ENCODE measurements at places on chromosomes 4 and X.
A peak's percentile ranks its signal among the peaks of the same experiment; 100 is the strongest.

- no peak for DNase-seq
These were observed 220.6 kb upstream of the S100G start for GRCh38 chrX:16429406-16429805.

DNA sequence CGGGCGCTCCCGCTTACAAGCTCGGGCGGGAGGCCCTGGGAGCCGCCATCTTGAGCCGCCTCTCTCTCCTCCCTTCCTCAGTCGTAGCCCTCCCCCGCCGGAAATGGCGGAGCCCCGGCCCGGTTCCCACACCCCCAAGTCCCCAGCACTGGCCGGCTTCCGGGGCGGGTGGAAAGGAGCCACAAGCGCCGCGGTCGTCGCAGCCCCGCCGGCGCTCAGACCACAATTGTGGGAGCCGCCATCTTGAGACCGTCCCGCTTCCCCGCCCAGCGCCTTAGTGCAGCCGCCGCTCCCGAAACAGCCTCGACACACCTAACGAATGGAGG is 531 bp downstream of the HCFC1 start:
- DNase-seq = peak; percentile 83

DNA sequence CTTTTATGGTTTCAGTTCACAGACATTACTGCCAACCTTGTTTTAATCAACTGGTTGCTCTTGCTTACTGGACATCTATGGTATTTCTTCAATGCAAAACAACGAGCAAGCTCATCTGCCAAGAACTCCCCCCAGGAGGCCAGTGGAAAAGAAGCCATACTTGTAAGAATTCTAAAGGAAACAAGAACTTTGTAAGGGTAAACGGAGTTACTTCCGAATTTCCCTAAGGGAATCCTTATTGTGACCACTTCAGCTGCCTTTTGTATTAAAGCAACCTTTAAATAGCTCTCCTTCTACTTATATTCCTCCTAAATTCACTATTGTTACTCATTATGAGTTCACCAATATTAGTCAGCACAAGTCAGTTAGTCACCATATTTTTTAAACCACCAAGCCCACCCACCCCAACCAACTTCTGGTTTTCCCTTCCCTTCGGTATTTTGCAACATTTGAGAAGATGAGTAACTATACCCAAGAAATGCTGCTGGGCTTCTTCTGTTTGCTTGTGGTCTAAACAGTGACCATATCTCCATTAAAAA is 602.8 kb upstream of the DIPK2B start:
- DNase-seq = no peak

DNA sequence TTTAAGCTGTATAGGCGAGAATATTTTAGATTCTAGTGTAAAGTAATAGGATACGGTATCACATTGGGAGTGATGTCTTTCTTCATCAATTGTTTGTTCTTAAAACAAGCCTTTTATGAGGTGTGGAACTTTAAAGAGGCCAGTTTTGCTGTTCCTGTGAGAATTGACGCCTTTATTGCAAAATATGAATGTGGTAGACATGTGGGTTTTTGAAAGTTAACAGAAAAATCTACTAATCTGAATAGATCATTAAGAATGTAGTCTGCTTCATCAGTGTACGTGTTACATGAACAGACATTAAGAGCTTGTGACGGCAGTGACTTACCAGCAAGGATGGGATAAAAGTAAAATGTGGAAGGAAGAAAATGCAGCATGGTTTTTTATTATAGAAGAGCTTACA is 63.8 kb downstream of the STOX2 start:
- DNase-seq = no peak

Measured in T47D (cell line).